Left lobe of liver (tissue), 2 donors: ENCODE measurements at places on chromosomes 3 and 15. TPM values are rescaled to one million over a fixed set of nuclear protein-coding genes. Genes with fewer than 3 reads are reported as not detected.

The ATP13A4 gene
- 1.2 TPM for total RNA-seq

- DNase-seq = no peak
These were observed 258.9 kb upstream of the MEIS2 start for GRCh38 chr15:37359101-37359892.

DNA sequence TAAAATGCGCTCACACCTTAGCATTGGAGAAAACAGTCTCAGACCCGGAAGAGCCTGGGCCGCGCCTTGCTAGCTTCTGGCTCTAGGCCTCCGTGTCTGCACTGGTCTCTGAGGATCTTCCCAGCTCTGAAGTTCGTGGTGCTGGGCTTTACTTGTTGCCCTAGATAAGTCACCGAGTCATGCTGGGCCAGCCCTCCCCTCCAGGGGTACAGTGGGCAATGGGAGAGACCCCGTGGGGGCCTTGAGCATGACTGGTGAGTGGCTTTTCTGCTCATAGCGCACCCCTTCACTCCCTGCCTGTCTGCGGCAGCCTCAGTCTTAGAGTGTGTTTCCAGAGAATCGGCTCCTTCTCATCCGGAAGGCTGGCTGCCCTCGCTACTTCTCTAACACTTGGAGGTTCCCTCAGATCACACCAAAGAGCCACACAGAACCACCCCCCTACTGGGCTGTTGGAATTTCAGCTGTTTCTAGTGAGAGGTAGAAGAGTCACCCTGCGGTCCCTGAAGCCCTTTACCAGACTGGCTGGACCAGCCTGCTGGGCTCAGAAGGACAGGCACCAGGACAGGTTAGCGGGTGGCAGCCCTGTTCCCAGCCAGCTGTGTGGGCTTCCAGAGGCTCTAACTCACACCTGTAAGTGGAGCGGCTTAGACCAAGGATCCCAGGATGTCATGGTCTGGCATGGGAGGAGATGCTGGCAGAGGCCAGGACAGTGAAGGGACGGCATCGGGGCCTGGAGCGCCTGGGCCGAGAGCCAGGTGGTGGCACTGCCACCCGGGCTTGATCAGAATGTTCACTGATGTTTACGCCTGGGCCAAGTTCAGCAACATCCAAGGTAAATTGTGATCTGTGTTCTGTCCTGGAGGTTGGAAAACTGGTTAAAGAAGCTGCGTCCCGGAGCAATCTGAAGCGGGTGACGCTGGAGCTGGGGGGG lies 17.9 kb downstream of the ALDH1A3 start:
- DNase-seq = no peak

DNA sequence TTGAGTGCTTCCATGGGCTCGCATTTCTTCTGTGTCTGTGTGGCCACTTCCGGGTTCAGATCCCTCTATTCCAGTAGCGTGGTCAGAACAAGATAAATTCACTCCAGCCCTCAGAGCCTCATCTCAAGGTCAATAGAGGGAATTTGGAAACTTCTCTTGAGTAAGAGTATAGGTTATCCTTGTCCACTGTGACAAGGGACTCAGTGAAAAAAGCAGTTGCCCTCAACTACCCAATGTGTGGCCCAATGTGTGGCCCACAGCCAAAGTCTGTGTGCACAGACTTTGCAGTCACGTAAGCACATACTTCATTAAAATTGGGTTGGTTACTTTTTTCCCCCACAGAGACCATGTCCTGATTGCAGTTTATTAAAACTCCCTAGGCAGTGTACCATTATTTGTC lies 305.6 kb upstream of the SEMA6D start:
- no peak for DNase-seq

GRCh38 chr3:11379824-11380701 lies 107.9 kb downstream of the ATG7 start:
- no peak for DNase-seq

- no peak for DNase-seq
These were observed 352.1 kb downstream of the SHQ1 start for GRCh38 chr3:72496051-72496670.
